Midbrain (tissue), 1 donor: ENCODE measurements at places on chromosomes 16 and 17.

GRCh38 chr17:5078106-5079028 is at the start of gene ZFP3:
ZFP3 (plus strand) TSS chr17:5078467; CDS start chr17:5091505, 13,038 bp downstream.
- DNase-seq: peak; percentile 87

GRCh38 chr16:3020604-3021448 is 658 bp downstream of the TNFRSF12A start:
- peak; percentile 26 for DNase-seq

DNA sequence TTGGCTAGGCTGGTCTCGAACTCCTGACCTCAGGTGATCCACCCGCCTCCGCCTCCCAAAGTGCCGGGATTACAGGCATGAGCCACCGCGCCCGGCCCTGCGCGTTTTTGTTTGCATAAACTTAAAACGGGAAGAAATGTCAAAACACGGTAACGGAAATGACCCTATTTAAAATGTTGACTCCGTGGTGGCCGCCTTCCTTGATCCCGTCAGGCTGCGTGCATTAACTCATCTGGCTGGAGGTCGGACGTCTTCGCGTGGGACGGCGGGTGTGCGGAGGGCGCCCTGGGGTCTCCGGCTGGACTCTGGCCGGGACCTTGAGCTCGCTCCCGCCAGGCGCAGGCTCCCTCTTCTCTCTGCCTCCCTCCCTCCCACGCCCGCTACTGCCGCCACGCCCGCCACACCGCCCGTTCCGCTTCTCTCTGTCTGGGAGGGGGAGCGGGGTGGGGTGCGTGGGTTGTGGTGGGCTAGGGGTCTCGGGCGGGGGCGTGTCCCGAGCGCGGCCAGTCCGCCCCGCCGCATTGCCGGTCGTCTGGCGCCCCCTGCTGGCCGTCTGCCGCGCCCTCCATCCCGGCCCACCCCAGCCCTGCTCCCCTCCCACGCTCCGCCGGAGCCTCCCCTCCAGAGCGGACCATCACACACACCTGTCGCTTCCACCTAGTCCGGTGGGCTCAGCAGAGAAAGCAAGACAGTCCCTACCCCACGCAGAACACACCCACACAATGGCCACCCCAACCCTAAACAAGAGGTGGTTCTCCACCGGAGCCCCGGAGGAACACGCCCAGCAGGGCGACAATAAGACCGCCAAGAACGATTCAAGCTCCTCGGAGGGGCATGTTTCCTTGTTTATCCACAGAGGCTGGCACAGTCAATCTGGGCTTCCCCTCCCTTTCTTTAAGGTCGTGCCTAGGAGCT is 1.2 kb upstream of the CCDC42 start:
- DNase-seq: peak; percentile 58

DNA sequence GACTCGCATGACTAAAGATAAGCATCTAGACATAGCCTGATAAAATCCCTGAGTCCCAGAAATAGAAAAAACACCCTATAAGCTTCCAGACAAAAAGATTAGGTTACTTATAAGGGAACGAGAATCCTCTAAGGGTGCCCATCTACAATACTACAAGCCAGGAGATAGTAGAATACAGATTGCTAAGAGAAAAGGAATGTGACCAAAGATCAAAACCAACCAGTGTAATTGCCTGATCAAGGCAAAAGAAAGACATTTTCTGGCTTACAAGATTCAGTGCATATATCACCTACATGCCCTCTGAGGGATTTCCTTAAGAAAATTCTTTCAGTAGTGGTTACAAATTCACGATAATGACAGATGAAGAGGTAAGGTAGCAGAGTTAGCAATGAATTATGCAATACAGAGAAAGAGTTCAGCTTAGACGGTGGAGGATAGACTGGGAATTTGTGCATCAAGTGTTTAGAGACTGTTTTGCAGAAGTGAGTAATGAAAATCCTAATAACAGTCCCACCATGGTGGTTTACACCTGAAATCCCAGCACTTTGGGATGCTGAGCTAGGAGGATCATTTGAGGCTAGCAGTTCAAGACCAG is 35.0 kb downstream of the BCL7C start:
- DNase-seq: no peak
